NCI-H187 (cell line): ENCODE measurements at places on chromosomes 11 and 22.

DNA sequence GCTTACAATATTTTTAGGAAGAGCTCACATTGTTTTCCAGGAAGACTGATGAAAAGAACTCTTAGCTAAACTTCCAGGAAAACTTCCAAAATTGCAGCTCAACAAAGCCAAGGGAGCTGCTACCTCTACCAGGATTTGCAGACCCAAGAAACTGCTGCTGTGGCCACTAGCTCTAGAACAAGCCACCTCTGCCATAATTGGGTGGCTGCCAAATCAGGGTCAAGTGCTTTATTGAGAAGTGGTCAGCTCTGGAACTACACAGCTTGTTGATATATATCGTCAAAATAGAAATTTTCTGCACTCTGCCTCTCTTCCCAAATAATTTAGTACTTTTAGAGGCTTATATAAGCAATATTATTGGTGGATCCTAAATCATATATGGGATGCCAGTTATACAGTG lies 371.8 kb upstream of the CHORDC1 start:
- no peak for DNase-seq

DNA sequence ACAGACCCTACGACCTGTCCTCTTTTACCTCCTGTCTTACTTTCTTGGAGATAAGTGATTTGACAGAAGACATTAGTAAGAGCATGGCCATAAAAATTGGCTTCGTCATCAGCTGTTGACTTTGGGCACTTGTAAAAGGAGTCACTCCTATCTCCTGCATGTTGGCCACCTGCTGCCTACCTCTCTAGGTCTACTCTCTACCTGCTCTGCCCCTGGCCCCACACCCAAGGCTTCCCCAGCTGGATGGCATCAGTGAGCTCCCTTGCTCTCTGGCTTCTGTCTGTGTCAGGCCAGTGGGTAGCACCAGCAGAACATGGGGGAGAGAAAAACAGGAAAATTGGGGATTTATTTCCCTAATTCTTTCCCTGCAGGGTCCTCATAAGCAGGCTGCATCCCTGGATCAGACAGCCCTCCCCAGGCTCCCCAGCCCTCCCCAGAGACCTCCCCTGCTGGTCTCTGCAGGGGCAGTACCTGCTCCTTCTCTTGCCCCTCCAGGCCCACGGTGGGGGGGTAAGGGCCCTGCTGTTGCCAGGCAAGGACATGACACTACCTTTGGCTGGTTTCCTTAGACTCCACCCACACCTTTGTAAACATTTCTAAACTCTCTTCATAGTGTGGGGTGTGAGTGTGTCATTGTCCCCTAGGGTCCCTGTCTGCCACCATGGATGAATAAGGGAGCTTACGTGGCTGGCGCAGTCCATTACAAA lies 157.0 kb upstream of the NECTIN1 start:
- no peak for DNase-seq

DNA sequence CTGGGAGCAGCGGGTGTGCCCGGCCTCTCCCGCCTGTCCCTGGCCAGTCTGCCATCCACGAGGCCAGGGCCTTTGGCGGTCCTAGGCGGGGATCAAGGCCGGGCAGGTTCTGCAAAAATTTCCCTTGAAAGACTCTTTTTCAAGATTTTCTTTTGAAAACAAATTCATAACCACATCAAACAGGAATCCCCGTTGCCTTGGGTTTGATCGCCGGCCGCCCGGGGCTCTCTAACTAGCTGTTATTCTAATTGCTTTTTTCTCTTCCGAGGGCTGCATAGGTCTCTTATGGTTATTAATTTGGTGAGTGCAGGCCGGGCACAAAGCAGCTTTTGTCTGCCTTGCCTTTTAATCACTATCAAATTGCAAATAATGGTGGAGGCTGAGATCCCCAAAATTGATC lies 42.0 kb downstream of the CDKN1C start:
- DNase-seq: no peak

GRCh38 chr22:25362215-25362882 lies 142.9 kb downstream of the CRYBB2 start:
- DNase-seq: peak; percentile 2

GRCh38 chr11:120918257-120918656 lies 105.6 kb upstream of the TBCEL start:
- DNase-seq: no peak

DNA sequence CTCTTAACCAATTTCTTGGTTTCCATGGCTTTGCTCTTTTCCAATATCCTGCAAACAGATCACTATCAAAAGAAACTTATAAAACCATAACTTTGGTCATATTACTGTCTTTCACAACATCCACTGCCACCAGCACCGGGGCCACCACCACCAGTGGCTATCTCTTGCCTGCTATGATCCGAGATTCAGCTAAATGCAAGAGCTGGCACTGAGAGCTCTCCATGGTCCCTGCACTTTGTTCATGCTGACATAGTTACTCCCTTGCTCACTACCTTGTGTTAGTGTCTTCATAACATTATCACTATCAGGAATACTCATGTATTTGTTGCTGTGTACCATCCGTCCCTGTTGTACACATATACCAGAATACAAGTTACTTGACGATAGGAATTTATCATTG lies 299.0 kb downstream of the ETS1 start:
- DNase-seq: no peak

- no peak for DNase-seq
These were observed 1.1 kb upstream of the TTLL8 start for GRCh38 chr22:50058906-50059880.

DNA sequence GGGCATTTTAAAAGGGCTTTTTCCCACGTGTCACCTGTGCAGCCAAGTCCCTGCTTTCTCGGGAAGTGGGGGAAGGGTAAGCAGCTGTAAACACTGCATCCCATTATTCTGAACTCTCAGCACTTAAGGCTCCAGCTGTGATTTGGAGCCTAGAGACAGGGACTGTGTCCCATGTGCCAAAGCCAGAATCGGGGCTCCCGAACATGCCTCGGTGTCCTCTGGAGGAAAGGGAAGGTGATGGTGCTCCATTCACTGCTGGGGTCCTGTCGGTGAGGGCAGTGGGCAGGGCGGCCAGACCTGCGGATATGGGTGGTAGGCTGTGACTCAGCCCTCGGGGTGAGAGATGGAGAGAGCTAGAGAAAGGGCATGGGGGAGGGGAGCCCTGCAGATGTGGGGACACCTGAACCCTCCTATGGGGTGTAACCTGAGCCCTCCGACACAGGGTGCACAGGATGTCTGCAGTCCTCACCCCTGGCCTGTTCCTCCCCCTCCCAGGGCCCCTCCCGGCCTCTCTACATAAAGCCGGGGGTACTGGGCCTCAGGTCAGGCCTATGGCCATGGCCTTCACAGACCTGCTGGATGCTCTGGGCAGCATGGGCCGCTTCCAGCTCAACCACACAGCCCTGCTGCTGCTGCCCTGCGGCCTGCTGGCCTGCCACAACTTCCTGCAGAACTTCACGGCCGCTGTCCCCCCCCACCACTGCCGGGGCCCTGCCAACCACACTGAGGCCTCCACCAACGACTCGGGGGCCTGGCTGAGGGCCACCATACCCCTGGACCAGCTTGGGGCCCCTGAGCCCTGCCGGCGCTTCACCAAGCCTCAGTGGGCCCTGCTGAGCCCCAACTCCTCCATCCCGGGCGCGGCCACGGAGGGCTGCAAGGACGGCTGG lies 31.8 kb downstream of the CAPN1 start:
- no peak for DNase-seq

DNA sequence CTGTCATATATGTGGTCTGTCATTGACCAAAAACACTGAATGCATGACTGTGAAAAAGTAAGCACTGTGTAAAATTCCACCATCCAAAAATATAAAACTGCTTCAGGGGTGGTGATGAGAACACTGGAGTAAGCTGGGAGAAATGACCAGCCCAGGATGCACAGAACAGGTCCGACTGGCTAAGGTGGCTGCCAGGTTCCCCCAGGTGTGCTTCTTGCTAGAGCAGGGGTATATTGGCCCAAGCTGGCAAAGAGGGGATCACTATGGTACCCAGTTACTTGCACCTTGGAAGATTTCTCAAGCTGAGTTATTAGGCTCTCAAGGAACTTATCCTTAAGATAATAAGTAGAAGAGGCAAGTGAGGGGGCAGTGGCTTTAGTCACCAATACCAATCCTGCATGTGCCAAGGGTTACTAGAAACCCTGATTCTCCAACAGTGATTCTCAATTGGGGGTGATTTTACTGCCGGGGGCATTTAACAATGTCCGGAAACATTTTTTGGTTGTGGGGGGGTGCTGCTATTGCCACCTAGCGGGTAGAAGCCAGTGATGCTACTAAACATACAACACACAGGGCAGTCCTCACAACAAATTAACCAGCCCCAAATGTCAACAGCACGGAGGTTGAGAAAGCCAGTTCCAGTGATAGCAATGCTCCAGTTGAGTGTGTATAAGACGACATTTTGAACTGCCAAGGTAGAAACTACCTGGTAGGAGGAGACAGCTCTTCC lies 15.7 kb downstream of the SNU13 start:
- DNase-seq: no peak

- DNase-seq: no peak
These were observed 28.8 kb downstream of the TOB2 start for GRCh38 chr22:41417622-41418390.
